ENCODE measurements at places on chromosomes 3 and 15.

- peaks cover 17% of the 10 kb centered on the region for H3K4me1 ChIP-seq
- H3K4me3 ChIP-seq = no peak overlapping the region
- no peak overlapping the region for H3K27ac ChIP-seq
- H3K36me3 ChIP-seq = peaks cover 61% of the 10 kb centered on the region
Observed at GRCh38 chr15:79314811-79315210, 3.9 kb downstream of the TMED3 start.

- no peaks in the 10 kb centered on the region for H3K36me3 ChIP-seq
- H3K27me3 ChIP-seq = peaks cover 1% of the 10 kb centered on the region
- DNase-seq = no peak
- H3K4me1 ChIP-seq = no peaks in the 10 kb centered on the region
Observed at GRCh38 chr3:142987707-142988106, 13.7 kb upstream of the U2SURP start.

GRCh38 chr3:9715764-9716437 is 12.3 kb downstream of the CPNE9 start:
- H3K4me3 ChIP-seq = no peak overlapping the region
- H3K36me3 ChIP-seq = peaks cover 6% of the 10 kb centered on the region
- peaks cover 4% of the 10 kb centered on the region for H3K27me3 ChIP-seq
- DNase-seq = no peak
- H3K4me1 ChIP-seq = no peaks in the 10 kb centered on the region

- H3K27me3 ChIP-seq = peaks cover 11% of the 10 kb centered on the region
- no peak overlapping the region for H3K27ac ChIP-seq
- no peak for DNase-seq
Observed at GRCh38 chr15:101071651-101072050, 152.5 kb downstream of the LRRK1 start.

GRCh38 chr15:100780208-100780800 is 99.3 kb upstream of the ALDH1A3 start:
- H3K4me3 ChIP-seq = no peak overlapping the region
- H3K27ac ChIP-seq = no peak overlapping the region
- DNase-seq = no peak
- no peaks in the 10 kb centered on the region for H3K36me3 ChIP-seq
- peaks cover 4% of the 10 kb centered on the region for H3K27me3 ChIP-seq
- H3K4me1 ChIP-seq = peaks cover 7% of the 10 kb centered on the region

- H3K4me1 ChIP-seq = no peaks in the 10 kb centered on the region
- no peak overlapping the region for H3K4me3 ChIP-seq
- peaks cover 1% of the 10 kb centered on the region for H3K27me3 ChIP-seq
- DNase-seq = no peak
- no peak overlapping the region for H3K27ac ChIP-seq
Observed at GRCh38 chr3:150775001-150775599, 12.1 kb upstream of the SIAH2 start.

- no peak overlapping the region for H3K4me3 ChIP-seq
- H3K27ac ChIP-seq = no peak overlapping the region
- peaks cover 9% of the 10 kb centered on the region for H3K4me1 ChIP-seq
- DNase-seq = no peak
- peaks cover 2% of the 10 kb centered on the region for H3K27me3 ChIP-seq
Observed at GRCh38 chr3:195201295-195201694, 69.7 kb downstream of the XXYLT1 start.

DNA sequence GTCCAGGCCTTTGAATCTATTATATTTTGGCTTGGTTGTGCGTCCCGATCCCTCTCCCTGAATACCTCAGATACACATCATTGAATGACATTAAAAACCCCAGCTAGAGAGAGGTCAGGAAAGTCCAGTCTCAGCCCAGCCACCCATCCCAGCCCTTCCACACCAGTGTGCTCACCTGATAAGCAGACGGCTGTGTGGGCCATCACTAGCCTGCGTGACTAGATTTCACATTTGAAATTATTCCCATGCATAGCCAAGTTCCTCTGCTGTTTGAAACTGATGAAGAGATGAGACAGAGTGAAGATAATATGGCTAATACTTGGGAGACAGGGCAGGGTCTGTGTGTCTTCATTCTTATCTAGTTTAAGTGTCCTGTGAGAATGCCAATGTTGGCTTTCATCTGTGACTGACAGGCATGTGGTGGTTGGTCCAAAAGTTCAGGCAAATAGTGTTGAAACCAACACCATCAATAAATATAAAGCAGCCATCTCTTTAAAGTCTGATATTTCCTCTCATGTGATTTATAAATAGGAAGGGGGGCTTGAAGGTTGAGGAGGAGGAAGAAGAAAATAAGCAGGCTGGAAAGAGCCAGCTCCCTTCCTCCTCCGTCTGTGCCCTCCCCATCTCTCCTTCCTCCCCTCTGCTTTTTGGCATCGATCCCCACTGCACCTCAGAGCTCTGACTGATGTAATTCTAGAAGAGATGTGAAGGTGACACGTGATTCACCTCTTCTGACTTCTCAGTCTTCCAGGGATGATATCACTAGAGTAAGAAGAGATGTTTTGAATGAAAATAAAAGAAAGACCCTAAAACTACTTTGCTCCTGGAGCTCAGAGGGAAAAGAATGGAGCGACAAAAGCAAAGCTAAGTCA is 5.1 kb downstream of the FAM43A start:
- H3K4me1 ChIP-seq = peaks cover 20% of the 10 kb centered on the region
- no peak for DNase-seq
- peaks cover 10% of the 10 kb centered on the region for H3K27me3 ChIP-seq
- no peak overlapping the region for H3K4me3 ChIP-seq
- H3K27ac ChIP-seq = no peak overlapping the region

GRCh38 chr3:101643861-101644613 is 32.9 kb downstream of the ZBTB11 start:
- H3K4me3 ChIP-seq = no peak overlapping the region
- H3K27me3 ChIP-seq = peaks cover 3% of the 10 kb centered on the region
- no peak overlapping the region for H3K27ac ChIP-seq
- H3K36me3 ChIP-seq = peaks cover 4% of the 10 kb centered on the region
- DNase-seq = no peak

DNA sequence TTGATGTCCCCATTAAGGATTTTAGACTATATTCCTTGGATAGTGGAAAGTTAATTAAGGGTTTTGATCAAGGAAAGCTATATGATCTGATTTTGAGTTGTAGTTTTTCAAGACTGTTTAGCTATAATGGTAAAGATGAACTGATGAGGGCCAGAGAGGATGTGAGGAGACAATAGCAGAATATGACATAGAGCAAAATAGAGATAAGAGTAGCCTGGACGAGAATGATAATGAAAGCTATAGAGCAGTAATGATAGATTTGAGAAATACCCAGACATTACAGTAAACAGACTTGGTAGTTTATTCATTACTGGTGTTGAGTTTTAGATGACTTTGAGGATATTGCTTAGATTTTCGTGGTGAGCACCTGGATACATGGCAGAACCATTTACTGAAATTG is 3.8 kb downstream of the SUCNR1 start:
- H3K27ac ChIP-seq = no peak overlapping the region
- no peaks in the 10 kb centered on the region for H3K36me3 ChIP-seq
- no peak for DNase-seq
- H3K4me1 ChIP-seq = peaks cover 8% of the 10 kb centered on the region

- H3K27ac ChIP-seq = no peak overlapping the region
- H3K27me3 ChIP-seq = peaks cover 1% of the 10 kb centered on the region
- peaks cover 19% of the 10 kb centered on the region for H3K4me1 ChIP-seq
- H3K36me3 ChIP-seq = no peaks in the 10 kb centered on the region
- H3K4me3 ChIP-seq = no peak overlapping the region
Observed at GRCh38 chr15:60745469-60746061, 266.6 kb upstream of the ICE2 start.

- no peak overlapping the region for H3K27ac ChIP-seq
- H3K4me1 ChIP-seq = peaks cover 20% of the 10 kb centered on the region
- peaks cover 1% of the 10 kb centered on the region for H3K27me3 ChIP-seq
Observed at GRCh38 chr3:183497313-183497712, 58.2 kb downstream of the KLHL6 start.

DNA sequence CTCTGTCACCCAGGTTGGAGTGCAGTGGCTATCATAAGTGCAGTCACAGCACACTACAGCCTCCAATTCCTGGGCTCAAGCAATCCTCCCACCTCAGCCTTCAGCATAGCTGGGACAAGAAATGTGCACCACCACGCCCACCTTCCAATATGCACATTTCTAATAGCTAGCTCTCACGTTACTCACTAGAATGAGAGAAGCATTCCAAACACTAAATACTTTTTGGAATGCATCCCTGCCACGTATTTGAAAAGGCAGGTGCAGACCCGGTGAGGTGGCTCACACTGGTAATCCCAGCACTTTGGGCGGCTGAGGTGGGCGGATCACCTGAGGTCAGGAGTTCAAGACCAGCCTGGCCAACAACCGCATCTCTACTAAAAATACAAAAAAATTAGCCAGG is 7.6 kb upstream of the TCF12 start:
- H3K27me3 ChIP-seq = no peaks in the 10 kb centered on the region
- H3K36me3 ChIP-seq = peaks cover 4% of the 10 kb centered on the region
- no peak overlapping the region for H3K4me3 ChIP-seq

- no peaks in the 10 kb centered on the region for H3K27me3 ChIP-seq
- no peak for DNase-seq
- H3K4me1 ChIP-seq = no peaks in the 10 kb centered on the region
- no peak overlapping the region for H3K4me3 ChIP-seq
Observed at GRCh38 chr15:63792584-63792983, 41.2 kb downstream of the HERC1 start.

DNA sequence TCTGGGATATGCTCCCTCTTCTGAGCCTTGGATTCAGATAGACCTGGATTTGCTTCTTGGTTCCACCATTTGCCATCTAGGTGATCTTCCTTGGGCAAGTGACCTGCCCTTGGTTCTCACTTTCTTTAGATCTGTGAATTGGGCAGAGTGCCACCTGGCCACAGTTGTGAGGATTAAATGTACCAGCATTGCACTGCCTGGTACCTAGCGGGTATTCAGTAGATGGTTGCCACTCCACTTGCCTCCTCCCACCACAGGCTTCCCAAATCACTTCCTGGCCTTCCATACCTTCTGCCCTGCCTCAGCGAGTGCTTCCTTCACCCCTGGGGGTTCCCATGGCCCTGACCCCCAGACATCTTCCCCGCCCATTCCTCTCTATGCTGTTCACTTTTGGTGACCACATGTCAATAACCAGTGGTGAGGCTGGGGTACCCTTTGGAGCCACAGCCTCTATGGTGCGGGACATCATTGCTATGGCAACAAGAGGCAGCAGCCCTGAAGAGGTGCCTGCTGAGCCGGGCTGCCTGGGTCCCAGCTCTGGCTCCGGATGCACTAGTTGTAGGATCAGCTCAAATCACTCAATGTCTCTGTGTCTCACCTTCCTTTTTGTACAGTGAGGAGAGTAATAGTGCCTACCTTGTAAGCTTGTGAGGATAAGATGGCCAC is 40.5 kb downstream of the CMTM7 start:
- H3K27ac ChIP-seq = no peak overlapping the region
- no peak overlapping the region for H3K4me3 ChIP-seq
- peaks cover 7% of the 10 kb centered on the region for H3K36me3 ChIP-seq
- peaks cover 8% of the 10 kb centered on the region for H3K27me3 ChIP-seq
- DNase-seq = no peak
